NCI-H2081 (cell line): ENCODE measurements at places on chromosomes 7 and 10.

- no peak for DNase-seq
Observed at GRCh38 chr7:108118959-108119358, 11.2 kb downstream of the LAMB4 start.

DNA sequence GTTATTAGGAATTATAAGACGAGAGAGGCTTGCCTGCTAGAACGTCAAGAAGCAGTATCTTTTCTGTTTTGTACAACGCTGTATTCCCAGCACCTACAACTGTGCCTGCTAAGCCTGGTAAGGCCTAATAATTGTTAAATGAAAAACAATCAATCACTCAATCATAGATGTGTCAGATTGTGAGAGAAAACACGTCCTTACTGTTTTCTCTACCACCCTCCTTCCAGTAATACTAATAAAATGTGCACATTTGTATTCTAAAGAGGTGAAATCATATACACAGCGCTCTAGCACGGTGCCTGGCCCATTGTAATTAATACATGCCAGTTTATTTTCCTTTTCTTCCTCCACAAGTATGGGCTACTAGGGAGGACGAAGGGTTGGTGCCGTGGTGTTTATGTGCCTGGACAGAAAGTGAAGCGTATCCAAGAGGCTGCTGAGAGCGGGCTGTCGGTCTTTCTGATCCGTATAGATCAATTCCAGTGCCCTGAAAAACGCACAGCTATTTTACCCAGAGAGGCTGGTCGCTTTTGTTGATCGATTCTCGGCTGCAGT is 1.5 kb upstream of the AUTS2 start:
- no peak for DNase-seq

DNA sequence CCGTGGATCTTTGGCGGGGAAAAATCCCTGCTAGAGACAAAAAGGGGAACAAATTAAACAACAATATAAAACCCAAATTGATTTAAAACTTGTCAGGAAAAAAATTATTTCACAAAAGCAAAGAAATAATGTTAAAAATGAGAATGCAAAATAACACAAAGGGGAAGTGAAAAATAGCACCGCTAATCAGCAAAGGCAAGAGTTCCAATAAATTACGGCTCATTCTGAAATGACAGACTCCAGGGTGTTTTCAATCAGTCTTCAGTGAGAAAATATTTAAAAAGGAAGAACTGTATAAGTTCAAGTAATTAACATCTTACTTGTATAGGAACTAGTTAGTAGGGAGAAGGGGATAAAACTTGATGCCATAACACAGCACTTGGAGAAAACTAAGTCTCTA is 336.8 kb downstream of the LRRTM3 start:
- no peak for DNase-seq

DNA sequence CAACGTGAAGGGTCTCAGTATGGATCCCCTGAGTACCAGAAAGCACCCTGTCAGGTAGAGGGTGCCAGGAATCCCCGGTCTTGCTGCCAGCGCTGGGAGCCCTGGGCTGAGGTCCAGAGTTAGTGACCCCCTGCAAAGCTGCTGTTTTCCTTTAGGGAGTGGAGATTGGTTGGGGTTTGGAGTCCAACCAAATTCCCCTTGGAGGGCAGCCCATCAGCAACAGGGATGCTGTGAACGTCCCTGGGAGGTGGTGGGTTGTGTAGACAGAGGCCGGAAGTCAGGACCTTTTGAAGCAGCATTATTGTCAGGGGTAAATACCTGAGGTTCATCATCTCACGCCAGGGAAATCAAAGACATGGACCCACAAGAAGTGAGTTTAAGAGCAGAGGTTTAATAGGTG is 104.2 kb downstream of the COL26A1 start:
- no peak for DNase-seq

GRCh38 chr7:24576171-24577025 is 3.1 kb downstream of the PALS2 start:
- DNase-seq = peak; percentile 79

DNA sequence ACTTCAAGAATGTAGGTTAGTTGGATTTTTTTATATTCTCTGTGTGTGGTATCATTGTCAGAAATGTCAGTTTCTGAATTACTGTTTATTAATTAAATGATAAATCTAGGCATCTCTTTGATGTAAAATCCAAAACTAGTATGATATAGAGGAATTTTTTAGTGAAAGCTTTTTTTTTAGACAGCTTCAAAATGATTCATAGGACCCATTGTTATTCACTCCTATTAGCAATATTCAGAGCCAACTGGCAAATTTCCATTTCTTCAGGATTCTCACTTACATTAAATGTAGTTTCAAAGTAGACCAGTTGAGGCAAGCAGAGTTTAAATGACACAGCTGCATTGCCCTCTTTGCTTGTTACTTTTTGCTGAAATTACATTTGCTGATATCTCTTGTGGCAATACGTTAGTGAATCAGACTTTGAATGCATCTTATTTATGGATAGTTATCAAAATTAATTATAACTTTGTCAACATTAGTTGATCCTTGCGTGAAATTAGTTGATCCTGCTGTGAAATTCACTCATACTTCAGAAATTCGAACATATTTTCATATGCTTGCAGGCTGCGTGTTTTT is 20.3 kb downstream of the ZNF277 start:
- no peak for DNase-seq

DNA sequence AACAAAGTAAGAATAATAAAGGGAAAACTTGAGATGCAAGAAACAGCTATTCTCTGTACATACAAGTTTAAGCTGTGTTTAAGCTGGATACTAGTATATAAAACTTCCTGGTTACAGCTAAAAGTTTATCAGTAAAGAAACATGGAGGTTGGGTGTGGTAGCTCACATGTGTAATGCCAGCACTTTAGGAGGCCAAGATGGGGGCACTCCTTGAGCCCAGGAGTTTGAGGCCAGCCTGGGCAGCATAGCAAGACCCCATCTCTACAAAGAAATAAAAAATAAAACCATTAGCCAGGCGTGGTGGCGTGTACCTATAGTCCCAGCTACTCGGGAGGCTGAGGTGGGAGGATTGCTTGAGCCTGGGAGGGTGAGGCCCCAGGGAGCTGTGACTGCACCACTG is 3.2 kb downstream of the RSU1 start:
- DNase-seq = no peak
